ENCODE measurements at places on chromosomes 6 and 20.

GRCh38 chr20:62159839-62160238 lies 16.3 kb downstream of the SS18L1 start:
- no peak for DNase-seq

GRCh38 chr6:107115695-107116327 lies 496 bp upstream of the BEND3 start:
- no peak for DNase-seq

GRCh38 chr6:88728756-88729155 lies 234.7 kb downstream of the RNGTT start:
- no peak for DNase-seq

DNA sequence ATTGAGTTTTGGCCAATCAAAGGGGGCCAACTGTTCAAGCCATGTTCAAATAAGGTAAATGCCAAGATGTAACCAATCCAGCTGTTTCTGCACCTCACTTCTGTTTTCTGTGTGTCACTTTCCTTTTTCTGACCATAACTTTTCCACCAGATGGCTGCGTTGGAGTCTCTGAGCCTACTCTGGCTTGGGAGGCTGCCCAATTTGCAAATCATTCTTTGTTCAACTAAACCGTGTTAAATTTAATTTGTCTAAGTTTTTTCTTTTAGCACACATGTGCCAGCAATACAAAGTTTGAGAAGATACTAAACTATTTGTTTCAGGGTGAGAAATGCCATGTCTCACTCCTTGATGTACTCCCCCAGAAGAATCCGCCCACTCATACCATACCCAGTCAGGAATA lies 52.1 kb downstream of the IYD start:
- DNase-seq, result no peak

DNA sequence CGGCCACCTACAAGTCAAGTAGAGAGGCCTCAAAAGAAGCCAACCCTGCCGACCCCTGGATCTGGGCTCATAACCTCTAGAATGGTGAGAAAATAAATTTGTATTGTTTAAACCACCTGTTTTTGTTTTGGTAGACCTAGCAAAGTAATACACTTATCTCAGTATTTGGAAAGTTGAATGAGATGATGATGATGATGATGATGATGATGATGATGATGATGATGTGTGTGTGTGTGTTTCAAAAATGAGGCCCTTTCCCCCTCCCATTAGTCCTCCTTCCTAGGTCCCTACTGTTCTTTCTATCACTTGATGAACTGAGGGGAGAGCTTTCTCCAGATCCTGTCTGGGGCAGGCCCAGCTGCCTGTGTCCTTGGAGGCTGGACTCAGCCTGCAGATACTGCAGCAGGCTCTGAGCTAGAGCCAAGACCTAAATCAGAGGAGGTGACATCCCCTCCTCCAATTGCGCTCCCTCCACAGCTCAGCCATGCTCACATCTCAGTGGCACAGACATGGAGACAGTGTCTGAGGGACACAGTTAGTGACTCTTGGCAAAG lies 120.1 kb downstream of the LRFN2 start:
- no peak for DNase-seq

DNA sequence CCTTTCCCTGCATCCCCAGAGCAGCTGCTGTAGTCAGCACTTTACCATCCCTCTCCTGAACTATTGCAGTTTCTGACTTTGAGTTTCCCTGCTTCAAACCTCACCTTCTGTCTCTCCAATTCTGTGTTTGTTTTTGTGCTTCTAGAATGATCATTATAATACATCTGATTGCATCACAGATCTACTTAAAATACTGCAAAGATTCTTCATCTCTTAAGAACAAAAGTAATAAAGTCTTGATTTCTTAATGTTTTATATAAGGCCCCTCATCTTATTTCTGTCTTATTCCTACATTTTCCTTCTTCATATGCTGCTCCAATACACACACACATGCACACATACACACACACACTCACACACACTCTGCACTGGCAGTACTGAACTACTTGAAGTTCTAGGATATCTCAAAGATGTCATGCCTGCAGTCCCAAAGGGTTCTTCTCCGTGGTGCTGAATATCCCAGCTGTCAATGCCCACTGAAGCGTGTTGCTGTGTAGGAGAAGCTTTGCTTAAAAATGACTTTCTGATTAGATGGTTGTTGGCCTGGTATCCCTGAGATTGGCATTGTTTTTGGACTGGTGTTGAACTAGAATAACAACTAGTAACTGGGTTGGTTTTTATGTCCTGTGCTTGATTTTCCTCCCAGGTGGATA lies 97.2 kb downstream of the MAP3K4 start:
- DNase-seq, result no peak

DNA sequence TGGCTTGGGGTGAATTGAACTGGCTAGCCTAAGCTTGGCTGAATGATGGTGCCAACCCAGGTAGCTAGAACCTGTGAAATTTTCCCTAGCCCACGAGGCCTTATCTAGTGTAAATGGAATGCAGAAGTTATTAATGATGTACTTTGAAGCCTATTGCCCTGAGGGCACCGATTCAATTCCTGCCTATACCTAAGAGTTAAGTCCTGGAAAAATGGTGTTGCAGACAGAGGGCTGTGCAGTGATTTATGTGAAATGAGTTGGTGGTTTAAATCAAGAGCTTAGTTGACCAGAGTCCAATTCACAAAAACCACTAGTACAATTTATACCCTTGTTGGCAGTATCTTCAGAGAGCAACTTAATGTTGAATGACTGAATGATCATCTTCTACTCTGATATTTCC lies 373.8 kb upstream of the JAG1 start:
- no peak for DNase-seq

- DNase-seq, result no peak
Measured at GRCh38 chr6:45026003-45026516, 302.1 kb upstream of the RUNX2 start.

DNA sequence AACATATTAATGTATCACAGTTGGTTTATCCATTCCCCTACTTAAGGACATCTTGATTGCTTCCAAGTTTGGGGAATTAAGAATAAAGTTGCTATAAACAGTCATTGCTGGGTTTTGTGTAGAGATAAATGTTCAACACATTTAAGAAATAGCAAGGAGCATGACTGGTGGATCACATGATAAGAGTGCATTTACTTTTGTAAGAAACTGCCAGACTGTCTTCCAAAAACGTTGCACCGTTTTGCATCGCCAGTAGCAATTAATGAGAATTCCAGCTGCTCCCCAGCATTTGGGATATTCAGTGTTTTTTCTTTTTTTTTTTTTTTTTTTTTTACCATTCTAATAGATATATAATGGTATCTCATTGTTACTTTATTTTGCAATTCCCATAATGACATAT lies 695.7 kb upstream of the GJE1 start:
- no peak for DNase-seq

DNA sequence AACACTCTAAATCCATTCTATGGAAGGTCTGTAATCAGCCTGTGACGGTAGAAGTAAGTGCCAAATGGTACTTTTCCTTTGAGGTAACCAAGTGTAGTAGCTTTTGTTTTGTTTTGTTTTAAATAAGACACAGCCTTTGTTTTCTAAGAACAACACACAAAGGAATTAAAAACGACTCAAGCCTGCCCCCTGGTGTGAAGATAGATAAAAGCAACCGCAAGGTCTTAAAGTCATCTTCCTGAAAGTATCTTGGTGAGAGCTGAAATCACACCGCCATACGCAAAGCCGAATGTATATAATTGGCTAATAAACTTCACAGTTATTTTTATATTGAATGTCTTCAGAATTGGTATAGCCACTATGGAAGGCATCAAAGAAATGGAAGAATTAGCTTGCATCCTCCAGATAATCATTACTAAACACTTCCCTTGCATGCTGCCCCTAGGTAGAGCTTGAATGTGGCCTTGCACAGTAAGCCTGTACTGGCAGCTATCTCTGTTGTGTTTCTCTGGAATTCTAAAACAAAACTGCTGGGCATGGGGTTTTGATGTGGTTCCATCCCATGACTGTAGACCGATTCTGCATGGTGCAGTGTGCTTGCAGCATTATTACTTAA lies 95.6 kb downstream of the LAMP5 start:
- DNase-seq, result no peak

DNA sequence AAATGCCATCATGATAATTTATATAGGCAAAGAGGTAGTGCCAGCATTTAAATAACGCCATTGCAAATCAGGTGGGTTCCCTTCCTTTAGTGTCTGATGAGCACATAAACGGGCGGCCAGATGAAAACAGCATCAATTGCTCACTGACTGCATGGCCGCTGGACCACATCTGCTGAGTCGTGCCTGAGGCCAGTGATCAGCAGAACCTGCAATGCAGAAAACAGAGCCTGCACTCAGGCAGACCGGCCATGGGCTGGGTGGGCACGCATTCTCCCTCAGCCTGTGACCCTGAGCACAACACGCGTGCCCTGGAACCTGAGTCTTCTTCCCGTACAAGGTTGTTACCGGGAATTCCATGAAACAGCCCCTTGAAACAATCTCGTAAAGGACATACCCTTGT lies 144.0 kb upstream of the THBS2 start:
- no peak for DNase-seq

GRCh38 chr6:20411953-20412681 lies 10.4 kb downstream of the E2F3 start:
- DNase-seq, result no peak

GRCh38 chr6:125142618-125143017 lies 11.0 kb upstream of the TPD52L1 start:
- no peak for DNase-seq

- no peak for DNase-seq
Measured at GRCh38 chr6:104003803-104004516, 855.8 kb downstream of the HACE1 start.

- no peak for DNase-seq
Measured at GRCh38 chr6:165931675-165932074, 236.0 kb downstream of the TBXT start.

DNA sequence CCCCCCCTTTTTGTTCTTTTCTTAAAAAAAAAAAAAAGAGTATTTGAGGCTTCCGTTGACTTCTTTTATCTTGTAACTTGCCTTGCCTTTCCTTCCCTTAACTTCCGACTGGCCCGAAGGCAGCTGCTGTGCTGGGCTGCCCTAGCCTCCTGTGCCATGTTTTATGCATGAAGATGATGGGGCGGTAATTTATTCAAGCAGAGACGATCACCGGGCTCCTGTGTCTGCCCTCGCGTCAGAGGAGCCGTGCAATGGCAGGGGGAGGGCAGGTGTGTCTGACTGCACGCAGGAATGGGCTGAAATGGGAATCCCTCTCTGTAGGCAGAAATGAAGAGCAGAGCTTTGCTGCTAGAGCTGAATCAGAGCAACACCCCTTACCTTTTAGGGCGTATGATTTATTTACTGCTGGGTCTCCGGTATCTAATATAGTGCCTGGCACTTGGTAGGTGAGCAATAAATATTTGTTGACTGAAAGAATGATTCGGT lies 106.3 kb upstream of the RIPOR2 start:
- no peak for DNase-seq

DNA sequence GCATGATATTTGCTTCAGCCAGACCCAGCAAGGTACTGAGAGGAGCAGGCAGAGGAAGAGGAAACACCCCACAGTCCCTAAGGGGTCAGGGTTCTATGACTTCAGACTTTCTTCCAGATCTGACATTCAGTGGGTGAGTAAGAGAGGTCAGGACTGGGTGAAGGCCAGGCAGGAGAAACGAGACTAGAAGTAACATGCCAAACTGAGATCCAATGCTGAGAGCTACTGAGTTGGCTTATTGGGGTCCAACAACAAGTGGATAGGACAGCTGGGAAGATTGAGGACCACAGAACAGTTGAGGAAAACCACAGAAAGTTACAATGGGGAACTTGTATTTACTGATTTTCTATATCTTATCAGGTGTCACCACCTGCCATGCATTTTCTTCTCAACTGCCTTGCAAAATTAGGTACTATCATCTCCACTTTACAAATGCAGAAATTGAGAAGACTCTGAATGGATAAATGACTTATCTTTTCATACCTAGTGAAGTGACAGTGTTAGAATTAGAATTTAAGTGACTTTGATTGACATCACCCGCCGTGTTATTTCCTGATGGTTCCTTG lies 43.8 kb upstream of the HIVEP1 start:
- no peak for DNase-seq

DNA sequence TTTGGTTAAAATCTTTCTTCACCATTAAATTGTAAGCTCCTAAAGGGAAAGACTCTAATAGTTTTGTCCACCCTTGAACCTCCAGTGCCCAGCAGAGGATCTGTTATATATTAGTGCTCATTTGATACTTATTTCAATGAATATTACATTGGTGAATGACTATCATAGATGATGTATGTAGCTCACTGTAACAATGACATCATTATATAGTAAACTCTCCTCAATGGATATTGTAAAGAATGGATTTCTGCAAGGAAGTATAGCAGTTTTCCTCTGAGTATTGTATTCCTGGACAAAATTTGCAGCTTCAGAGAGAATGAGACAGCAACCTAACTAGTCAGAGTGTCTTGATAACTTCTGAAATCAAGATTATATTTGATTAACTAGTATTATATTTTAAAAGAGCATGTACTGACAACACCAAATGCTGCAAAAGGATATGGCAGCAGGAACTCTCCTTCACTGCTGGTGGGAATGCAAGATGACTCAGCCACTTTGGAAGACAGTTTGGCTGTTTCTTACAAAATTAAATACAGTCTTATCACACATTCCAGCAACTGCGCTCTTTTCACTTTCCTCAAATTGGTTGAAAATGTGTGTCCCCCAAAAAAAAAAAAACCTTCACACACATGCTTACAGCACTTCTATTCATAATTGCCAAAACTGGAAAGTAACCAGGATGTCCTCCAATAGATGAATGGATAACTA lies 189.8 kb upstream of the OPRM1 start:
- DNase-seq, result no peak

- DNase-seq, result no peak
Measured at GRCh38 chr6:166379800-166380199, 2.9 kb downstream of the MPC1 start.

GRCh38 chr6:133243723-133244305 lies 2.7 kb downstream of the EYA4 start:
- DNase-seq, result no peak

DNA sequence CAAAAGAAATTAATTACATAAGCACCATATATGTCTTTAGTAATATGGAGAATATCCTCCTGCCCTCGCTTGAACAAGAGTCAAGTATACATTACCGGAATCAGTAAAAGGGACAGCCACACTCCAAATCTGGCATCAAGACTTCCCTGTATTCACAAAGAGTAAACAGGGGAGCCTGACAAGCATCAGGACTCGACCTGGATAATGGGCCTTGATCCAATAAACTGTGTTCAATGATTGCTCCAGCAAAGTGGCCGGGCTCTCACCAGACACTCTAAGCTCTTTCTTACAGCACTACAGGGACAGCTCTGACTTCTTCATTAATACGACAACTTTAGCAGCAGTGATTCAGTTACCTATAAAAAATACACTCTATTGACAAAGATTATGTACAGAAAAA lies 307.9 kb upstream of the POU3F2 start:
- DNase-seq, result no peak
